ENCODE measurements at places on chromosomes 3 and 15.

DNA sequence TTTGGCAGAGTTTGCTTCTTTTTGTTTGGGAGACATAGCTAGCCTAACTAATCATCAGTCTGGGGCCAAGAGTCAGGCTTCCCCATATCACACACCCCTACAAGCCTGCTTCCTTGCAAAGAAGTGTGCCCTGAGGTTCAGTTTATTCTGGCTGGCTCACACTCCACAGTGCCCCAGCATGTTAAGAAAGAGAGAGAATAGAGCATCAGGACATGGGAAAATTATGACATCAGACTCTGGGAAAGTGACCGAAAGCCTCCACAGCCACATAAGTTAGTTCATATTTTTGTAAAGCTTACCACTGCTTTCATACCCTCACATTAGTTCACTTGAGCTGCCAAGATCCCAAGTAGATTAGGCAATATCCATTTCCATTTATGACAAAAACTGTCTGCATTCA is 63.0 kb upstream of the CFAP161 start:
- DNase-seq = no peak

- no peak for DNase-seq
Observed at GRCh38 chr15:63938486-63939061, 104.8 kb upstream of the HERC1 start.

DNA sequence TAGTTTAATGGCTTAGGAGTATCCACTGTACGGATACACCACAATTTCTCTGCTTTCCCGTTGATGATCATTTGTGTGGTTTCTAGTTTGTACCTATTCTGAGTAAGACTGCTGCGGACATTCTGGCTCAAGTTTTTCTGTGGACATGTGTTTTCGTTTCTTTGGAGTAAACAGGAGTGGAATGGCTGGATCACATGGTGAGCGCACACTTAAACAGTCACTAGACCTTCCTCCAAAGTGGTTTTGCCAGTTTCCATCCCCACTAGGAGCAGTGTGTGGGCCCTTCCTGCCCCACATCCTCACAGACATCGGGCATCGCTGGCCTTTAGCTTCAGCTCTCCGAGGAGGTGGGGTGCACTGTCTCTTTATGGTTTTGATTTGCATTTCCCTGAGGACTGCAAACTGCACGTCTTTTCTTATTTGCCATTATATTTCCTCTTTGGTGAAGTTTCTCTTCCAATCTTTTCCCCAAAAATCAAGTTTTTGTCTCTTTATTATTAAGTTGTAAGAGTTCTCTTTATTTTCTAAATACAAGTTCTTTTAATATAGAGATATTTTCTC is 94.1 kb downstream of the VGLL4 start:
- no peak for DNase-seq

GRCh38 chr15:58934521-58934920 is 1.0 kb upstream of the SLTM start:
- DNase-seq = no peak

DNA sequence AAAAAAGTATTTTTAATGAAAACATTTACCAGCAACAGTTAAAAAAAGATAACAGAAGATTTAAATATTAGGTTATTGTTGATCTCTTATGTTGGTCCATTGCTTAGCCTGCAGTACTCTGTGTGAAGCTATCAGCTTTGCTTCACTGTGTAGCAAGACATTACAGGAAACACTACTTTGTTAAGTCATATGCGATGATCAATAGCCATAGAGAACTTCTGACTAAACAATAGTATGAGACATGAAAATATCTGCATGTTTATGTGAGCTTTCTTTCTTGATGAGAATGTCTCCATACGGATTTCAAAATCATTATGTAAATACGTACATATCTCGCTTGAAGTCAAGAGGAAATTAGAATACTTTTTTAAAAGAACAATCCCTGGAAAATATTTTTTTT is 27.0 kb upstream of the CAPN3 start:
- no peak for DNase-seq

DNA sequence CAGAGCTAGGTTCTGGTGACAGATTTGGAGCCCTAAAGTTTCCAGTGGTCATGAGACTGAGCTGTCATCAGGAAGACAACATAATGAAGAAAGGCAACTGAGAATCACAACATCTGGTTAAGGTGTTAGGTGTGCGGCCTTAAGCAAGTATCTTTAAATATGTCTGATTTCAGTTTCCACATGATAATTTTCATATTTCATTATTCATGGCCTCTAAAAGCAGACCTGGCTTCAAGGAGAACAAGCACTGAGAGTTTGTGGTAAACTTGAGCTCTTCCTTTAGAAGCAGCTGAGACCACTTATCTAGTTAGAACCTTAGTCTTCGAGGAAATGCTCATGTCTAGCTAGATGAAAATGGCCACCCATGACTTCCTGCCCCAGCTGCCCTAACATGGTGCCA is 25.7 kb upstream of the MYLK start:
- DNase-seq = no peak

DNA sequence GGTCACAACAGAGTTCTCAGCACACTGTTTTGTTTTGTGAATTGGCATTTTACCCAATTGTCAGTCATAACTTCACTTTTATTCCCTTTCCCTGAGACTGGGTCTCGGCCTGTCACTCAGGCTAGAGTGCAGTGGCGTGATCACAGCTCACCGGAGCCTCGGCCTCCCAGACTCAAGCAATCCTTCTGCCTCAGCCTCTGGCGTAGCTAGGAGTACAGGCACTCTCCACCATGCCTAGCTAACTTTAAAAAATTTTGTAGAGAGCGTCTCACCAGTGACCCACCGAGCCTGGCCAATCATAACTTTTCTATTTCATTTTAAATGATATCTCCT is 26.5 kb downstream of the TRIM71 start:
- DNase-seq = no peak

DNA sequence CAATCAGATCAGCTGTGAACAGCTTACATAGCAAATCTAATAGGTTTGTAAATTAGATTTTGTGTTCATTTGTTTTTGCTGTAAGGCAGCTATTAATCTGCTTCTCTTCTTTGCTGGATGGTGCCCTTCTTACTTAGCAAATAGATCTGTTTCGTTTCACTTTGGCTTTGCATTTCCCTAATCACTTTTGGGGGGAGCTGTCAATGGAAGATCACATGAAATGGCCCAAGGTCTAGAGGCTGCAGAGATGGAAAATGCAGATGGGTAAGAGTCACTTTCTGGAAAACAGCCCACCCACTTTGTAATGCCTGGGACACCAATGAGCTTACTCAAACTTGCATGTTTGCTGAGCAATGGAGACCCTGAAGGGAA is 36.4 kb downstream of the ST8SIA2 start:
- no peak for DNase-seq

- no peak for DNase-seq
Observed at GRCh38 chr15:39579487-39580116, 1.3 kb upstream of the THBS1 start.

DNA sequence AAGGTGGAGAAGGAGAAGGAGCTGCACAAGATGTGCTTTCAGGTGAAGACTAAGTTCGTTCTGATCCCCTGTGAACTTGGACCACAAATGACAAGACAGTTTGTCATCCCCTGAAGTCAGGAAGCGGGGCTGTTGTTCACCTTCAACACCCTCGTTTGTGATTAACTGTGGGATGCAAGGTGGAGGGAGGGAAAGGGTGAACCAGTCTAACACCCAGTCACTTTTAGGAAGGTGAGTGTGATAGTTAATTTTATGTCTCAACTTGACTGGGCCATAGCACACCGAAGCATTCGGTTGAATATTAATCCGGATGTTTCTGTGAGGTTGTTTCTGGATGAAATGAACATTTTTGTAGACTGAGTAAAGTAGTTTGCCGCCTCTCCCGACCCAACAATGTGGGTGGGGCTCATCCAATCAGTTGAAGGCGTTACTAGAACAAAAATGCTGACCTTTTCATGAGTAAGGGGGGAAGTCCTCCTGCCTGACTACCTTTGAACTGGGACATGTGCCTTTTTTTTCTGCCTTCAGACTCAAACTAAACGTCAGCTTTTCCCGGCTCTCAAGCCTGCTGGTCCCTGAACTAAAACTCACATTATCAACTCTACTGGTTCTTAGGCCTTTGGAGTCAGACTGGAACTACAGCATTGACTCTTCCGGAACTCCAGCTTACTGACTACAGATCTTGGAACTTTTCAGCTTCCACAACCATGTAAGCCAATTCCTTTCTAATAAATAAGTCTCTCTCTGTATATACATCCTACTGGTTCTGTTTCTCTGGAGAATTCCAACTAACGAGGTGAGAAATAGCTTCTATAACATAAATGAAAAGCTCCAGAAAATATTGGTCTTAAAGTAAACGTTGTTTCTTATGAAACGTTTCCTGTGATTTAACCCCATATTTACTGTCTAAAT is 264.0 kb upstream of the SLITRK3 start:
- DNase-seq = no peak

DNA sequence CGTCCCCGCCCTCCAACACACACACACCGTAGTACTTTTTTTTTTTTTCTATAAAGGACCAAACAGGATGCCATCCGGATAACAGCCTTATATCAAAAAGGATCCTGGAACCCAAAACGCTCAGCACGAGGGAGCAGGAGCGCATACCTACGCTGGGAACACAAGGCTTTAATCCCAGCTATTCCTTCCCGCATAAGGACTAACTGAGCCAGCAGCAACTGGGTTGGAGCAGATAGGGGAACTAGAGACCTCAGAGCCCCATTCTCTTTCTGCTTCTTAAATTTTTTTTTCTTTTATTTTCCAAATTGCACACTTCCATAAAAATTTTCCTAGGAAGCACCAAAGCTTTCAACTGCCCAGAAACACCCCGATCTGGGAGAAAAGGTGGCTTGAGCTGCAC is 1.3 kb downstream of the TRANK1 start:
- DNase-seq = no peak

DNA sequence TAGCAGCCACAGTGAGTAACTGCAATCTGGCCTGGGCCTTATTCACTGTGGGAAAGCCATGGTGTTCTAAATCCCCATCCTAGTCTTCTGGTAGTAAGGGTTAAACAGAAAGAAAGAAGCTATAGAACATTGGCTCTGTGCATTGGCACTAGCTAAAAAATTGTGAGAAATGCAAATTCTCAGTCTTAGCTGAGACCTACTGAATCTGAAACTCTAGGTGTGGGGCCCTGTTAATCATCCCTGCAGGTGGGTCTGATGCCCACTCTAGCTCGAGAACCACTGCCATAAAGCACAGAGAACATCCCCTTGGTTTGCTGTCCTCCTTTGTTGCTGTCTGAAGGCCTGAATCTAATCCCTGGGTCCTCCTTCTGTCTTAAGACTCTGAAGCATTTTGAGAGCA is 59.3 kb downstream of the MEIS2 start:
- DNase-seq = no peak

GRCh38 chr3:174193604-174194003 is 665.5 kb upstream of the NAALADL2 start:
- DNase-seq = no peak

DNA sequence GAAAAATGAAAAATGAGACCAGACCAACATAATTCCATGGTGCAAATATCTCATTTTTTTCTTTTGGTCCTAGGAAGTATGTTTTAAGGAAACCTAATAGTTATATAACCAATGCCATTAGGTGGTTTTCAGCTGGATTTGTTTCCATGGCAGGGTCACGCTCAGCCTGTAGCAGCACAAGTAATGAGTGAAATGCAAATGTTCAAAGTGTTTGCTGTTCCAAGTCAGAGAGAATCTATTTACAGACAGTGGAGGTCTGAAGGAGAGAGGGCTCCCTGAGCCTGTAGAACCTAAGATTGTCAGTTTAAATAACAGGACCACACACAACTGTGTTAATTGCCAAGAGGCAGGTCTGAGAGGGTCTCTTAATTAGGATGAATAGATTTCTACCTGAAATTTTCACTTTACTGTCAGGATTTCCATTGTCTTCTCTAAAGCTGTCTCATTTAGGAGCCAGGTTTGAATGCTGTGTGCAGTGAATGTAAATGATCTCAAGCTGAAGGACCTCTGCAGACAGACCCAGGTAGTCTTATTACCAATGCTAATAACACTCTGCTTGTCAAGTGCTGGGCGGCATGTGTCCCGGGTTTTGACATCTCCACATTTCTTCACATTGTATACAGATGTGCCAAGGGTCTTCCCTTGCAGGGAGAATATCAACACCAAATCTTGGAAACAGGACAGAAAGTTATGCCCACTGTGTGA is 317.3 kb upstream of the NECTIN3 start:
- DNase-seq = no peak

GRCh38 chr15:67000896-67001295 is 64.5 kb upstream of the SMAD3 start:
- no peak for DNase-seq

DNA sequence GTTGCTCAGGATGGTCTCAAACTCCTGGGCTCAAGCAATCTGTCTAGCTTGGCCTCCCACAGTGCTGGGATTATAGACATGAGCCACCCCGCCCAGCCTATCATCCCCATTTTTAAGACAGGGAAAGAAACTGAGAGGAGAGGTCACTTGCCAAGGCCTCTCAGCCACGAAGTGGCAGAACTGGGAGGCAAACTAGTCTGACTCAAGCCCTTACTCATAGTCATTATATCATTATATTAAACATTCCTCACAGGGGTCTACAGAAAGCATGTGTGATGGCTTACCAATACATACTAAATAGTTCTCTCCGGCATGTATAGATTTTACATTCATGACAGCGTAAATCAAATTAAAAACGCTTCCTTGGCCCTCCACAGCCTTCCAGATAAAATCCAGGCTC is 62.0 kb upstream of the ZBTB38 start:
- no peak for DNase-seq

GRCh38 chr3:57808961-57809608 is 53.0 kb downstream of the SLMAP start:
- no peak for DNase-seq

- DNase-seq = peak; percentile 52
Observed at GRCh38 chr3:113035387-113035982, 44.7 kb downstream of the GTPBP8 start.

DNA sequence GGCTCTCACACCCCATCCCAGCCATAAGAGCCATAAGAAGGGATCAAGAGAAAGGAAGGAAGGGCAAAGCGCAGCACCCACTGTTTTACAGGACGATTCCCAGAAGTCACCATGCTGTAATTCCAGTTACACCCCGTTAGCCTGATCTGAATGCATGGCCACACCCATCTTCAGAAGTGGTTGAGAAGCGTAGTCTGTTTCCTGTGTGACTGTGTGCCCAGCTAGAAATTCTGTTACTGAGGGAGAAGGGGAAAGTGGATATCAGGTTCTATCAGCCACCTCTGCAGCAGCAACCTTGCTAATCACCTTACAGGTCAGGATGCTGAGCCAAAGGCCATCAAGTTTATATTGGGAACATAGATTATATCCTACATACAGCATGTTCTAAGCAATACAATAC is 260.0 kb downstream of the ABHD5 start:
- no peak for DNase-seq

GRCh38 chr3:55554634-55555425 is 67.7 kb upstream of the WNT5A start:
- no peak for DNase-seq
